ENCODE measurements at places on chromosomes 12 and 14. TPM values are rescaled to one million over a fixed set of nuclear protein-coding genes. Genes with fewer than 3 reads are reported as not detected.

- no peak for DNase-seq
These were observed 92.5 kb downstream of the VCPKMT start for GRCh38 chr14:50023671-50024490.

OTUB2 gene
- total RNA-seq = 15.0 TPM

- DNase-seq = no peak
These were observed 34.9 kb downstream of the TRMT5 start for GRCh38 chr14:60945984-60946383.

DNA sequence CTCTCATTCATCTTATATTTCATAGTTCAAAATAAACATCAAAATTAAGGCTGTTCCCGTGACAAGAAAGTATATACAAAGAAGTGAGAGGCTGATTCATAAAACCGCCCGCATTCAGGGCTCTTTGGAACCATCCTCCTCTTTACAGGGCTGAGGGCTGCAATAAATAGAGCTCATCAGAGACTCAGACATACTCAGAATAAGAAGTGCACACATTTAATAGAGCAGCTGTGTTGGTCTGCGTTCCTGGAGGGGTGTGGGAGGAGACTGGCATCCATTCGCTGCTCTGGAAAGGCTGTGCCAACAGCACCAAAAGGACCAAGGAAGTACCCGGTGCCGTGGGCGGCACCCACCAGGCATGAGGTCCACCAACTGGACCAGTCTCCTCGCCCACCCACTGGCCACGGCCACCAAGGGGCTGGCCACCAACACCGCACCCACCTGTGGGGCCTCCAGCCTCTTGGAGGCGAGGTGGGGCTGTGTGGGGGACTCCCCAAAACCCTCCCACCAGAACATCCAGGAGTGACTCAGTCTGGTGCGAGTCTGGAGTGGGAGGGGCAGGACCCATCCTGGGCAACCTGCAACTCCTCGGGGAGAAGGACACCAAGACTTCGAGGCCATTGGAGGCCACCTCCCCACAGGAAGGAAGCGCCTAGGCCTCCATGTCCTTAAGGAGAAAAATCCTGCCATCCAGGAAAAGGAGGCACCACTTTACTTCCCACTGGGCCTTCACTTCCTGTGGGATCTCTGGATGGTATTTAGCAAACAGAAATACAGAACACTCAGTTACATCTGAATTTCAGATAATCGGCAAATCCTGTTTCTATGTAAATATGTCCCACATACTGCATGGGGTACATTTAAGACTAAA is 32.7 kb downstream of the VCPKMT start:
- DNase-seq = no peak

GRCh38 chr14:54364555-54365415 is 32.0 kb upstream of the CDKN3 start:
- DNase-seq = peak; percentile 75

DNA sequence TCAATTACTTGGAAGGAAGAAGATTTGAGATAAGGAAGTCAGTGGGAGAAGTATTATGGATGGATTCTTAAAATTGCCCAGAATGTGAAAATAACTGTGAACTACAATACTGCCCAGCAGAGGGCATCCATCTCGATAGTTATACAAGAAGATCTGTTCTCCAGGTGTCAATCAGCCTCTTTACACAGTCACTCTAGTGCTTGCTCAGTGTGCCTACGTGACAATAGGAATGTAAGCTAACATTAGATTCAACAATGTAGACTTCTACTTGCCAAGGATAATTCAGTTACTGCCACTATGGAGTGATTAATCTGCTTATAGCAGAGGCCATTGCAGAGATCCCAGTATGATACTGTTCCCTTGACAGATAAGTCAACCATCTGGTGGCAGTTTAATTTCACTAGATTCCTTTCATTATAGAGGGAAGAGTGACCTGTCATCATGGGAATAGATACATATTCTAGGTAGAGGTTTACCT is 10.6 kb upstream of the MAP4K5 start:
- DNase-seq = no peak

DNA sequence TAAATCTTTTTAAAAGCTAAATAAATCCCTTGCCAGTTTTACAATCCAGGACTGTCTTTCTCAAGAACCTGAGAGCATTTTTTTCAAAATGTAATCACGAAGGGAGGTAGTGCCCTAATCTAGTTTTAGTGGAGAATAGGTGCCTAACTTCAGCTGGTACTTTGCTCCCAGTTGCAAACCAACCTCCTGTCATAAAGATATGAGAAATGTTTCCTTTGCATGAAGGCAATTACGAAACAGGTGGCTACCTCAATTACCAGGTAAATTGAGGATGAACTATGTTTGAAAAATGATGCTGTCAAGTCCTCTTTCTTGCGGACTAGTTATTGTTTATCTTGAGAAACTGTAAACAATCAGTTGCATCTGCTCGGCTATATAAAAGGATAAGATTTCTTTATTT is 437.9 kb downstream of the DAD1 start:
- DNase-seq = no peak

- no peak for DNase-seq
These were observed 10.9 kb downstream of the FRS2 start for GRCh38 chr12:69481133-69481532.

- no peak for DNase-seq
These were observed 21.5 kb upstream of the GNS start for GRCh38 chr12:64780531-64781279.

PZP gene
- not detected for total RNA-seq

DNA sequence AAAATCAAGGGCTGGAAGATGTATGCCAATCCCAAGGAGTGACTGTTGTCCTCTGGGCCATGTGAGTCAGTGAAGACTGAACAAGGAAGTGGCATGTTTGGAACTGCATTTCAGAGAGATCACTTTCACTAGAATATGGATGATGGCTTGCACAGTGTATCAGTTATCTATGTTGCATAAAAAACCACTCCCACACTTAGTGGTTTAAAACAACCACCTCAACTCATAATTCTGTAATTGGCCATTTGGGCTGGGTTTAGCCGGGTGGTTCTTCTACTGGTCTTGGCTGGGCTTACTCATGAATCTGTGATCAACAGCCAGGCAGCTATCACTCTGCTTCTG is 15.4 kb downstream of the BDKRB1 start:
- no peak for DNase-seq

PPP2R5C gene
- 63.5 TPM for total RNA-seq

GLIPR1 gene
- 50.4 TPM for total RNA-seq

Data from epithelial cell of proximal tubule (primary cell).